A549 treated with Hydrocortisone at 1 μM for 4 hours (cell line): ENCODE measurements at places on chromosomes 2 and 18. TPM values are rescaled to one million over a fixed set of nuclear protein-coding genes. Genes with fewer than 3 reads are reported as not detected.

FOXI3 gene
- 0.05 to 0.09 TPM (median 0.05 TPM) in 4 of 5 replicates, not detected in the other for total RNA-seq

PKDCC gene
- 18.8 to 24.3 TPM (median 23.7 TPM) in 5 replicates for total RNA-seq

ASAP2 gene
- 36.1 to 59.0 TPM (median 49.8 TPM) in 5 replicates for total RNA-seq

R3HDM1 gene
- total RNA-seq = 21.8 to 27.0 TPM (median 22.6 TPM) in 5 replicates

FAM228B gene
- total RNA-seq = 1.6 to 2.2 TPM (median 1.9 TPM) in 5 replicates
